ENCODE measurements at places on chromosomes 2 and 18. TPM values are rescaled to one million over a fixed set of nuclear protein-coding genes. Genes with fewer than 3 reads are reported as not detected.

GRCh38 chr18:8254654-8255053 lies 354.6 kb upstream of the RAB12 start:
- DNase-seq = no peak

DNA sequence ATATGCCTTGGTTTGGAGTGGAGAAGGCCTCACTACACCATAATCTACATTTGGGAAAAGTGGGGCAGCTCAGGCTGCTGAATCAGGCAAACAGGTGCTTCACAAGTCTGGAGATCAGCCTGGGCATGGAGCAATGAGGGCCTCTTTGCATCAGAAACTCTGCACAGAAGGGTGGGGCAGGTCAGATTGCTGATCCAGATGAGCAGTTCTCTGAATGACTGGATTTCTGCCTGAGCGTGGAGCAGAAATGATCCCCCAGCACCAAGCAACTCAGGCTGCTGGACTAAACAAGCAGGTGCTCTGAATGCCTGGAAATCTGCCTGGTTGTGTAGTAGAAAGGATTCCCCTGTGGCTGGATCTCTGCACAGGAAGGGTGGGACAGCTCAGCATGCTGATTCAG lies 605.3 kb upstream of the ZNF804A start:
- no peak for DNase-seq

DNA sequence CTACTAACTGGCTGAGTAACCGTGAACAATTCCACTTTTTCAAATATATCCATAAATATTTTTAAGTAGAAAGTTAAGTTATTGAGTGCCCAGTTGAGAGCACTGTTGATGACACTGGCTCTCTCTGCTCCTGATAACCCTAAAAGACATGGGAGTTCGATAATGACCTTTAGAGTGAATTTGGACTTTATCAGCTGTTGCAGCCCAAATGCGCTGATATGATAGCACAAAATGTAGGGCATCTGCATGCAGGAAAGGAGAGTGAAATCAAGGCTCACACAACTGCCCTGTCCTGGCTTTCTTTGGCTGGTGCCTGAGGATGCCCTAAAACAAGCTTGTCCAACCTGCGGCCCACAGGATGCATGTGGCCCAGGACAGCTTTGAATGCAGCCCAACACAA lies 60.0 kb upstream of the ALK start:
- no peak for DNase-seq

- no peak for DNase-seq
Observed at GRCh38 chr2:44107086-44107740, 61.5 kb upstream of the PPM1B start.

DNA sequence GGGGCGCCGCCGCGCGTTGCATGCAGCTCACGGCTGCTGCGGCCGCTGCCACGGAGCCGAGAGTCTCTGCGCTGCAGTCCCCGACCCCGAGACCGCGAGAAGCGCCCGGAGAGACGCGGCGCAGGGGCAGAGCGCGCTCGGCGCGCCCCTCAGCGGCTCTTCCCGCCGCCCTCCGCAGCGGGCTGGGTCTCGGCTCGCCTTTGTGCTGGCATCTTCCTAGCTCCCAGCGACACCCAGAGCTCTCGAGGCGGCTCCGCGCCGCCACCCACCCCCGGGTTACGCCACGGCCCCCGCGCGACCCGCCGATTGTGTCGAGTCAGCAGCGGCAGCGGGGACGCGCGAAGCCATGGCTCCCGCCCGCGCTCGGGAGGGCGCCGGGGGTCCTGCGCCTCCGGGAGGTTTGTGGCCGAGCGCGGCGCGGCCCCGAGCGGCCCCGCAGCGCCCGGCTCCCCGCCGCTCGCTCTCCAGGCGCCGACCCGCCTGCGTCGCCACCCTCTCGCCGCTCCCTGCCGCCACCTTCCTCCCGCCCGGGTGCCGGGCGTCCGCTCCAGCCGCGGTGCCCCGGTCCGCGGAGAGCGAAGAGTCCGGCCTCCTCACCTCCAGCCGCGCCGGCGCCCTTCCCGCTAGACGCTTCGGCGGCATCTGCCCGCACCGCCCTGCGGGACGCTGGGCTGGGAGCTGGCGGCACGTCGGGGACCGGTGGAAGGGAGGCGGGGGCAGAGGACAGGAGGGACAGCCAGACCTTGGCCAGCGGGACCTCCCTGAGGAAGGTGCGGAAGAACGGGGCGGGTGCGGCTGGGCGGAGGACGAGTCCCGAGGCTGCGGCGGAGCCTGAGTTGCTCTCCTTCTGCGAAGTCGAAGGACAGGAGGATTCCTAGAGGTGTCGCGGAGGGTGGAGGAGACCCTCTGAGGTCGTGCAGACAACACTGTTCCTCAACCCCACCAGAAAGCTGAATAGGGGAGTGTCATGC lies 46.3 kb upstream of the CCDC150 start:
- peak; percentile 14 for DNase-seq

DNA sequence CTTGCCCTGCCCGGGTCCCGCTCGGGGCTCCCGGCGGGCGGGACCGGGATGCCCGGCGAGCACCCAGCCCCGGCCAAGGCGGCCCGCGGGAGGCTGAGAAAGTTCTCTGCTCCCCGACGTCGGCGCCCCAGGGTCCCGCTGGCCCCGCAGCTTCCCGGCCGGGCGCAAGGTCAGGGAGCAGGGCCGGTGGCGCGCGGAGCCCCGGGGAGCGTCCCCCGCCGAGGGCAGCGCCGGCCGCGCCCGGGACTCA lies 331 bp downstream of the SERPINE2 start:
- DNase-seq = no peak

The CENPA gene
- not detected for total RNA-seq

The COX7A2L gene
- total RNA-seq = 185 TPM

The PLGLB1 gene
- total RNA-seq = 3.3 TPM

- no peak for DNase-seq
Observed at GRCh38 chr2:62410015-62410453, 96.0 kb downstream of the TMEM17 start.

The GAD1 gene
- 7.1 TPM for total RNA-seq

GRCh38 chr2:25036221-25036559 lies 5.7 kb upstream of the EFR3B start:
- no peak for DNase-seq

The TOGARAM2 gene
- 5.3 TPM for total RNA-seq

The KYNU gene
- total RNA-seq = 18.7 TPM

DNA sequence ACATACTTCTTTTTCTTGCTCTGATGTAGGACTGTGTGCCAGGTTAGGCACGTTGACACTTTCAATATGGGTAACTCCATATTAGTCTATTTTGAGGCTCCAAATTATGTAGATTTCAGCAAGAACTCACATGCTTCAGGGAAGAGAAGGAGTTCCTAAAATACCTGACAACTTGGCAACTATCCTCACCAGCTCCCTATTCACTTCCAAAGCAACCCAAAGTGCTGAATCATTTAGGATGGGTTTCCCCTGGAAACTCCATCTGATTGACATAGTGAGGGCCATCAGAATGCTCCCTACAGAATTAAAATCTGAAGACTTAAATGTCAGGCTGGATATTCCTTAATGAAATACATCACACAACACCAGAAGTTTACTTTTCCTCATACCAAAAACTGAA lies 32.5 kb upstream of the NFU1 start:
- DNase-seq = no peak

GRCh38 chr18:39441648-39442047 lies 1876.0 kb upstream of the CELF4 start:
- DNase-seq = no peak

DNA sequence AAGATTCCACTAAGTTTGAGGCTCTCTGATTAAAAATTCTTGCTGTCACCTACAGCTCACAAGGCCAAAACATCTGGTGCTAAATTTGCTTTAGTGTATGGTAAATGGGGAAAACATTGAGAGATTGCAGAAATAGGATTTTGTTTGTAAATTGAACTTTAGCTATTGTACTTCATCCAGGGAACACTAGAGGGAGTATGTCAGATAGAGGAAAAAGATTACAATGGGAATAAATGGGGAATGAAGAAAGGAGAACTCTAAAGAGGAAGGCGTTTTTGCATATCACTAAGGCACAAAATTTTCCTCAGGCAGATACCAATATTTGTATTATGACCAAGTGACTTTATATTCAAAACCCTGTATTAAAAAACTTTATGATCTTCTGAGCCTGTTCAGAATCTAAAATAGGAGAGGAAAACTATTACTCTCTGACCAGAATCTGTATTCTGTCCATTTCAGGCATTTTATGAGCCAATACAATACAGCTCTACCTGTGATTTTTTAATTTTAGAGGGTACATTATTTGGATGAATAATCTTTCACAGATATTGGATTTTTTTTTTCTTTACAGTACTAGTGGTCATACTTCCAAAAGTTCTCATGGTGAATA lies 52.3 kb upstream of the ITGB6 start:
- DNase-seq = no peak

GRCh38 chr2:1755436-1756191 lies 11.3 kb upstream of the PXDN start:
- no peak for DNase-seq

DNA sequence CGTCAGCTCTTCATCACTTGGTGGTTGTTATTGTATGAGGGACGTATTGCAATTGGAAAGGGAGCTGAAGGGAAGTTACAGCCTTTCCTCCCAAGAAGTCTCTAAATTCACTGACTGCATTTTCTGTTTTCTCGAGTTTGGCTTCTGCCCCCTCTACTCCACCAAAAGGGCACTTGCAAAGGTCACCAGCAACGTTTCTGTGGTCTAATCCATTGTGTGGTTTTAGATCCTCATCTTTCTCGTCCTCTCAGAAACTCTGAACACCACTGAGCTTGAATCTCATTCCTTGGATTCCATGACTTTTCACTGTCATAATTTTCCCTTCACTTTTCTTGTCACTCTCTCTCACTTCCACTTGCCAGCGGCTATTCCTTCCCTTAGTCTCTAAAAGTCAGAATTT lies 308.0 kb downstream of the AFF3 start:
- DNase-seq = no peak

- DNase-seq = no peak
Observed at GRCh38 chr2:218368150-218368528, 11.5 kb downstream of the CATIP start.

GRCh38 chr2:23399674-23400261 lies 14.8 kb downstream of the KLHL29 start:
- DNase-seq = no peak

DNA sequence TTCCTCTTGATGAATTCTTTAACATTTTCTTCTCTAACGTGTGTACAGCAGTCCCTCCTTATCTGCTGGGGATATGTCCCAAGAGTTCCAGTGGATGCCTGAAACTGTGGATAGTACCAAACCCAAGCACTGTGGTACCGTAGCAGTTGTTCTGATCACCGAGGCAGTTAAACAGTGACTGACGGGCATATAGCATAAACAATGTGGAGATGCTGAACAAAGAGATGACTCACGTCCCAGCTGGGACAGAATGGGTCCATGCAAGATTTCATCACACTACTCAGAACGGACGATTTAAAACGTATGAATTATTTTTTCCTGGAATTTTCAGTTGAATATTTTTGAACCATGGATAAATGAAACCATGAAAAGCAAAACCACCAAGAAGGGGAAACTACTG lies 54.5 kb upstream of the SPAG16 start:
- no peak for DNase-seq

The TMEM178A gene
- 0.35 TPM for total RNA-seq

GRCh38 chr2:195531754-195532153 lies 125.3 kb upstream of the SLC39A10 start:
- no peak for DNase-seq

DNA sequence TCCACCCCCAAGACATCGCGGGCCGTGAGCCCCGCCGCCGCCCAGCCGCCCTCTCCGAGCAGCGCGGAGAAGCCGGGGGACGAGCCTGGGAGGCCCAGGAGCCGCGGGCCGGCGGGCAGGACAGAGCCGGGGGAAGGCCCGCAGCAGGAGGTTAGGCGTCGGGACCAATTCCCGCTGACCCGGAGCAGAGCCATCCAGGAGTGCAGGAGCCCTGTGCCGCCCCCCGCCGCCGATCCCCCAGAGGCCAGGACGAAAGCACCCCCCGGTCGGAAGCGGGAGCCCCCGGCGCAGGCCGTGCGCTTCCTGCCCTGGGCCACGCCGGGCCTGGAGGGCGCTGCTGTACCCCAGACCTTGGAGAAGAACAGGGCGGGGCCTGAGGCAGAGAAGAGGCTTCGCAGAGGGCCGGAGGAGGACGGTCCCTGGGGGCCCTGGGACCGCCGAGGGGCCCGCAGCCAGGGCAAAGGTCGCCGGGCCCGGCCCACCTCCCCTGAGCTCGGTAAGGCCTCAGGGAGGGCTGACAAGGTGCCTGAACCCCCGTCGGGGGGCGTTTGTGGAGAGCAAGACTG lies 14.2 kb downstream of the SPEG start:
- DNase-seq = no peak

GRCh38 chr2:44490726-44491125 lies 129.0 kb downstream of the CAMKMT start:
- DNase-seq = no peak

- DNase-seq = no peak
Observed at GRCh38 chr2:118530976-118531375, 316.5 kb downstream of the EN1 start.

GRCh38 chr2:96882906-96883305 lies 13.0 kb upstream of the SEMA4C start:
- DNase-seq = no peak

GRCh38 chr2:239724851-239725550 lies 300.1 kb downstream of the NDUFA10 start:
- no peak for DNase-seq

DNA sequence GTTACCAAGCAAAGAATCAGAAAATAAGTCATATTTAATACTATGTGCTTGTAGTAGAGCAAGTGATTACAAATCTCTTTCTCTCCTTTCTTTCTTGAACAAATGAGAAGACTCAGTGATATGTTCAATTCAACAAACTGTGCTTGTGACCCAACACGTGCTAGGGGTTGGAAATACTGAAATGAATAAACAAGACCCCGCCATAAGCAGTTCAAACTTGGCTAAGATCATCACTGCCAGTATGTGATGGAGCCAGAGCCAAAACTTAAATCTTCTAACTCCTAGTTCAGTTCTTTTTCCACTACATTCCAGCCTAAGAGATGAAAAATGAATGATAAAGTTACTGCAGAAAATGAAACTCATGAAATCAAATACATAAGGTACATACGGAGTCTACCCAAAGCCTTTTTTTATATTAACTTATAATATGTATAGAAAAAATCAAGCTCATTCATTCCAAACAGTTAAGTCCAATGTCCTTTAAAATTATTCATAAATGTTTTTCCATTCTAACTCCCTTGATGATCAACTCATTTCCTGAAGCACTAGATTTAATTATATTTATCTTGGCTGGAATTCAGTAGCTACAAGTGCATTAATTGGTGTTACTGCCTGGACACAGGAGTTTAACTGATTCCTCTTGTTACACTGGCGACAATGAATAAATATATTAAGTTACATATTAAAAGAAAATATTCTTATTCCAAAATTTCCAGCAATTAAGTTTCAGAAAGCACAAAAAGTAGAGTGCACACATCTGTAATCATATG lies 36.0 kb downstream of the GALNT3 start:
- no peak for DNase-seq

DNA sequence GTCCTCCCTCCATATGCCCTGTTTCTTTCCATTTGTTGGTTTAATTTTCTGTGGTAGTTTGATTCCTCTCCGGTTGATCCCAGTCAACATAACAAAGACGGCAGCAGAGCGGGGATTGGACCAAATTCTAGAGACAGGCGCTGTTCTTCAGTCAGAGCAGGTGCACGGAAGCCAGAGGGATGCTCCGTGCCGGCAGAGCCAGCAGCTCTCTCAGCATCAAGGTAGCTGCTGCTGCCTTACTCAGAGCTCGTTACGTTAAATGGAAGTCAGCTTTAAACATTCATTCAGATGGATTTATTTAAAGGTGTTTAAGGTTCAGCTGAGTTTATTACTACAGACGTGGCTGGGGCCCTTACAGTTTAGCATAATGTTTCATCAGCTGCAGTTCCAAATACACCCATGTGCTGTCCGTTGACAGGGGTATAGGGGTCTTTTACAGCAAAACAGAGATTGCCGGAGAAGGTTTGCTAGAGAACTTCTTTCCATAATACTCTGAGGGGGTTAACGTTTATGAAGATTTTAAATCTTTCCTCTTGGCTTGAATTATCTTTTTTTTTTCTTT lies 497.2 kb upstream of the PIK3C3 start:
- DNase-seq = no peak

Data from adrenal gland (tissue), 19 donors.